Activated CD4-positive, alpha-beta T cell treated with anti-CD3 and anti-CD28 coated beads, Interleukin-2, amount 50 U/mL, for 1 hour (primary cell): ENCODE measurements at places on chromosomes 12 and 14.

DNA sequence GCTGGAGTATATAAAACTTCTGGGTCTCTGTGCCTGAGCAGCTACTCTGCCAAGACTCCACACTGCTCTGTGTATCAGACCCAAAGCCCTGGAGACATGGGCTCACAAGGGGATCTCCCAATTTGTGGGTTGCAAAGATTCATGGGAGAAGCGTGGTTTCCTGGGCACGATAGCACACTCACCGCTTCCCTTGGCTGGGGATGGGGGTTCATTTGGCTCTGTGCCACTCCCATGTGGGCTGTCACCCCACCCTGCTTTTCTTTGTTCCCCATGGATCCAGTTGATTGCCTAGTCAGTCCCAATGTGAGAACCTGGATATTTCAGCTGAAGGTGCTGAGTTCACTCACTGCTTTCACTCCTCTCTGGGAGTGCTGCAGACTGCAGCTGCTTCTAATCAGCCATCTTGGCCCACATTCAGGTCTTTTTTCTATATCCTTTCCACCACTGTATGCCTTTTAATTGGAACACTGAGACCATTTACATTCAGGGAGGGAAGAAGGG, 40.0 kb upstream of the PCNX4 start:
- DNase-seq, result no peak

DNA sequence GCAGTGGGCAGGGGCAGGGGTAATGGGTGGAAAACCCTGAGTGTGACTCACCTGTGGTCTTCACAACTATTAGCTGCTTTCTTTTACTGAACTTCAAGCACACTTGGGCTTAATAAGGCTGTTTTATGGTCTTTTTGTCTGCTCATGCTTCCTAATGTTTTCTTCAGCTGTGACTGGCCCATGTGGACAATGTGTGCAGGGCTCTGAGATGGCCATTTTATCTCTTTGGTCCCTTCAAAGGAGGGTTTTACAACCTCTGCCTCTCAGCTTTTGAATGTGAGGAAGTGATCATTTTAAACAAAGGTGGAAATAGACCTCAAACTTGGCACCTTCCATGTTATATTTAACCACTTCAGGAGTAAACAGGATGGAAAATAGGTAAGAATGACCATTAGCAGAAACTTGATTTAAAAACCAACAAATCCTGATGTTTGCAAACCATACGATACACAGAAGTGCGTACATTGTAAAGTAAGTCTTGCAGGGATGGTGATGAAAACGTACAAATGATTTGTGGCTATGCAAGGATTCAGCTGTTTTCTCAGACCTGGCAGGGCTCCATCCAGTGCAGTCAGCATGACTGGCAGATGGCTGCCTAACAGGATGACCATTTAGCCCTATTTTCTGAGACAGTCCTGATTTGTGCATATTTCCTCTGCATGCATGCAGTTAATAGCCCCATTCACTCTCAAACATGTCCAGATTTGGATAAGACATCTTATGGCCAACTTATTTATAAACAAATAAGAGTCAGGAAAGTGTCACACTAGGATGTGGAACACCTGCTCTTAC, 103.2 kb downstream of the SLC38A4 start:
- no peak for DNase-seq

- DNase-seq, result no peak
Measured at GRCh38 chr12:81167694-81168093, 89.8 kb downstream of the ACSS3 start.

GRCh38 chr12:1213205-1213604, 222.2 kb downstream of the ERC1 start:
- DNase-seq, result no peak

GRCh38 chr14:35046751-35047536, 872 bp downstream of the FAM177A1 start:
- no peak for DNase-seq

DNA sequence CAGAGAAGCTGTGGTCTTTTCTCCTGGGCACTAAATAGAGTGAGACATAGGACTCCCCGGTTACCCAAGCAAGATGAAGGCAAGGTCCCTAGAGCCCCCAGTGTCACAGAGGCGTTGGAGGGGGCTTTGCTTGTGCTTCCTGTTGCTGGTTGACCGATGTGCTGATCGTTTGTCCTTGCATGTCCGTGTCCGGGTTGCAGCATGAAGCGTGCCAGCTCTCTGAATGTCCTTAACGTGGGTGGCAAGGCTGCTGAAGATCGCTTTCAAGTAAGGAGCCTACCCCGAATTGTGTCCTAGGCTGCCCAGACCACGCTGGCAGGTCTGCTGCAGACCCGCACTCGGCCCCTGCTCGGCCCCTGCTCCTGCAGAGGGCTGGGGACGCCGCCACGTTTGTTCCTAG, 23.1 kb downstream of the XRCC3 start:
- DNase-seq, result no peak

DNA sequence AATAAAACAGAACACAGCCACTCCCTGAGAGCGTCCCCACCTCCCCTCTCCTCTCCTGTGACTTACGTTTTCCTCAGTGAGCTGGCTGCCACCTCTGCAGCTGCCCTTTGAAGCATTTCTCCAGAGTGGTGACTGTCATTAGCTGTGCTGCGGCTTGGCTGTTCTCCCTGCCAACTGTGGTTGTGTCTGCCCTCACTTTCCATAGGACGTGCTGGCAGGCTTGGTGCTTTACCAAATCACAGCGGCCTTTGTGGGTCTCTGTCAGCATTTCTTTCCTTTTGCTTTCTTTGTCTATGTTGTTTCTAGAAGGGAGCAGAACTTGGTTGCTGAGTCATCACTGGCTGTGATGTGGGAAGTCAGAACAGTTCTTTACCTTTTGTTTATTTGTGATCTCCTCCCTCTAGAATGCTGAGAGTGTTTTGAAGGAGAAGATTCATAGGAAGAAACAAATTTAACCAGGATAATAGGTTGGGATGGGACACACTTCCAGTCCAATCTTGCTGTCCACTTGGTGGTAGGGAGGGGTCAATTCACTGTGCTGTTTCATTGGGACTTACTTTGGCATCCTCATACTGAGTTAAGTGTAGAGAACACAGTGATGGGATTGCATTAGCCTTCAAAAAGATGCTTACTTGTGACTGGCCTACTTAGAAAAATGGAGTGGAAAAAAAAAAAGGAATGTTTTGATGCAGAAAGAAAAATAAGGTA, 88.2 kb downstream of the TMX1 start:
- no peak for DNase-seq

DNA sequence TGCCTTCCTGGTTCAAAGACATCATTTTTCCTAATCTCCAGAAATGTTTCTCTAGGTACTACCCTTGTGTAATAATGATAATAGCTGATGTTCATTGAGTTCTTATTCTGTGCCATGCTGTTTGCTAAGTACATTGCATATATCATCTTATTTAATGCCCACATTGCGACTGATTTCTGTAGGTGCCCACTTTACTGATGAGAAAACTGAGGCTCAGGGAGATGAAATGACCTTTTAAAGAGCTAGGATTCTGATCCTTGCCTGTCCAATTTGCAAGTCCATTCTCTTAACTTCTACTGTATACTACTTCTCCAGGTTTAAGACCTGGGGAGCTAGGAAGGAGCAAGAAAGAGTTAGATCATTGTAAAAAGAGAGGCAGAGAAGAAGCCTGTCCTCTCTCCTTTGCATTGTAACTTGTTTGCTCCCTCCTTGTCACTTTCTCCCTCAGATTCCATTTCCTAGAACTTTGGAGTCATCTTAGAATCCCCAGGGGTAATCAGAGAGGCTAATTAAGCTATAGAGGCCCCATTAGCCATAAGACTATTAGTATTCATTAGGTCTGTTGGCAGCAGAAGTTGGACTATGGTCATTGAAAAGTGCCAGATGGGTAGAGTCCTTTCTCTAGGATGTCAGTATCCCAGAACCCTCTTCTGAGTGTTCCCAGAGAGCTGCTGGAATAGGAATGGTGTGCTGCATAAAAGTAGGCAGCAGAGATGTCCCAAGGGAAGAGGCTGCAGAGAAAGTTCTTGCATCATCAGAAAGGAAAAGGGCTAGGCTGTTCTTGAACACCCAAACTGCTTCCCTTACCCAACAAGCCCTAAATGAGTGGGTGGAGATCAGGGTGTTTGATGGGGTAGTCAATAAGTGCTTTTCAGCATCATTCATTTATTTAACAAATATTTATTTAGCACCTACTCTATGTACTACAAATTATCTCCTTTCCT, 3.1 kb downstream of the DGKA start:
- DNase-seq, result no peak

- no peak for DNase-seq
Measured at GRCh38 chr14:68756000-68756481, 36.8 kb downstream of the ZFP36L1 start.

DNA sequence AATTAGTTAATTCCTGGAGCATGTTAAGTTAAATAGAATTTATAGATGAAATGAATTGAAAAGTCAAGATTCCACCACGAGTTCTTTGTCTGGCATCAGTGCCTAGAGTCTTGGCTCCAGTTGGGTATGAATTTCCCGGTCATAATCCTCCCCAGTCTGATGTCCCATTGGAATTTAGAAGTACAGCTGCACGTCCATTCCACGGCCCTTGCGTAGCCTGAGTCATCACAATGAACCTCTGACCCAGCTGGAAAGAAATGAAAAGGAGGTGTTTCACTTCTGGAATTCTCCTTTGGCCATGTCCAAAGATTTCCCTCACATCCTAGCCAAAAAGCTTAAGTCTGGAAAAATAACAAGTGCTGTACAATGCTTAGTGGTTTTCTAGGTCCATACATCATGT, 122.7 kb downstream of the KICS2 start:
- DNase-seq, result no peak

GRCh38 chr12:103997286-103997900, 31.7 kb downstream of the TDG start:
- no peak for DNase-seq

DNA sequence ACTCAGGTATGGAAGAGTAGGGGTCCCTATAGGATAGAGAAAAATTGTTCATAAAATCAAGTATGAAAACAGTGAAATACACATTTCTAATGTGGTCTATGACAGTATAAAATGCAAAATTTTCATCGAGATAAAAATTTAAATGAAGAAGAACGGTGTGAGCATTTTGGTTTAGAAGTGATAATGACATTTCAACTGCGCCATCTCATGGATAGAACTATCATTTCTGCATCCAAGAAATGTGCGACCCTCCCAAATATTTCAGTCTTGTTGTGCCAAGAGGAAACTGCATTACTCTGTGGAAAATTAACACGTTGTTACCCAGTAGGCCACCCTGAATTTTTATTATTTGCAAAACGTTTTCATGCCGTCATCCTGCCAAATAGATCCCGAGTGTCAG, 108.8 kb downstream of the CRACR2A start:
- DNase-seq, result no peak

- no peak for DNase-seq
Measured at GRCh38 chr12:108270035-108270848, 68.9 kb downstream of the CMKLR1 start.

DNA sequence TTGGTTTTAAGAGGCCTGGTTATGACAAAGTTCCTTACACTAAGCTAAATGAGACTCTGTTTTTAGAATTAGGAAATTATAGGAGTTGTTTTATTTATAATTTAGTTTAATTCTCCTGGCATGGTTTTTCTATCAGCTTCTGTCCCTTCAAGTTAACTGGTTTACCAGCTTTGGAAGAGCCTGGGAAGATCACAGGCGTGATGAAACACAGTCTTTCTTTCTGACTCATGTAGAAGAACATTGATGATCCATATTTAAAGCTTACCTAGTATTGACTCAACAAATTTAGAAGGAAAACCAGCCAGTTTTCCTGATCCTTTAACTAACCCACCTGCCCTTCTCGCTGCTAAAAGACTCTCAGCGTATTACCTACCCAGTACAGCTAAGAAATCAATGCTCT, 155.2 kb downstream of the TGFB3 start:
- DNase-seq, result no peak

- no peak for DNase-seq
Measured at GRCh38 chr12:128328961-128329360, 62.0 kb downstream of the TMEM132C start.

DNA sequence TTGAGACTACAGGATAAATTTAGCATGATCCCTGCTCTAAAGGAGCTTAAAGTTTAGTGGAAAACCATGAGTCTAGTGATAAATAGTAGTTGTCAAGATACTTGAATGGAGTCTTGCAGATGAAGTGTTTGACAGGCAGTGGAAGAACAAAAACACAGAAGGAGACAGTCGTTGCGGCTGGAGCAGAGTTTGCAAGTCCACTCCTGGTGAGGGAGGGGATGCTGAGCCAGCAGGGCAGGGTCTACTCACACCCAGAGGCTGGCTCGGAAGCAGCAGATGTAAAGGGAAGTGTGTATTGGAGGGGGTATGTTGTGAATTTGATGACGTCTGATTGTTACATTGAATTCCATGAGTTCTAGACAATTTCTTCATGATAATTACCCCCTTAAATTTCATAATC, 61.3 kb downstream of the TRAF3 start:
- DNase-seq, result no peak

DNA sequence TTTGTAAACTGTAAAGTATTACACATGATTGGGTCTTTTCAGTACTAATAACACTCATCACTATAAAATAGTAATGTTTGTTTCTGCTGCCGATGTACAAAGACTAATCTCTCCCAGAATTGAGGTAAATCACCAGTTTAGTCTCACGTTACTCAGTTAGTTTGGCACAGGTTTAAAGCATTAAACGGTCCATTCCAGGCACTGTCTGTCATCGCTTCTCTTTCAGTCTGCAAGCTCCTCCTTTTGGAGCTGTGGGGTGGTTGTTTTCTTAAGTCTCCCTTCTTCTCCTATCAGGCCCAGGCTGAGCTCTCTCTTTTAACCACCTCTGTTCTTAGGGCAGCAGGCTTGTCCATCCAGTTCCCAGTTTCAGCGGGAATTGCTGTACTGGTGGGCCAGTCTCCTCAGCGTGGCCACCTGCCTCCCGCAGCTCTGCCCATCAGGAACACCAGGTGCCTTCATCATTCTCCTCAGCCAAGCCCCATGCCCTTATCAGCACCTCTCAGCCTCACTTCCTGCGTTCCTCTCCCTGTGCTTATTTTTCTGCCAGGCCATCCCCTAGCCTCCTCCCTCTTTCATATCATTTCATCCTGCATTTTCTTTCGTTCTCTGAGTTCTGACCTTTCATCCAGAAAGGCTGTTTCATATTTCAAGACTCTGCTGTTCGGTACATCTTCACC, 149.0 kb downstream of the TGFB3 start:
- DNase-seq, result no peak

DNA sequence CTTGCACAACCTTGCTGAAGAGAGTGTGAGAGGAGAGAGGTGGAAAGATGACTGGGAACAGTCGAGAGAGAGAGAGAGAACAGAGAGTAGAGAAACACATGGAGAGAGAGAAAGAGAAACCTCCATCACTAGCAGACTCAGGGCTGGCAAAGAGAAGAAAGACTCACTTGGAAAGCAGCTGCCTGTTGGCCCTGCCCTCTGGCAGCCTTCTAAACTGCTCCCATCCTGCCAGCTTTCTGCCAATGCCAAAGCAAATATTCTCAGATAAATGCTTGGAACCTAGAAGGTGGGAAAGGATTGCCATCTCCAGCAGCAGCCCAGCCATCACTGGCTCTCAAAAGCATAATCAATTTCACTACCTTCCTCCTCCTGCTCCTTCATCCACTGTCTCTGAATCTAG, 107.9 kb upstream of the WSCD2 start:
- no peak for DNase-seq
